ENCODE measurements at places on chromosomes 4 and X. TPM values are rescaled to one million over a fixed set of nuclear protein-coding genes. Genes with fewer than 3 reads are reported as not detected.

- DNase-seq, result no peak
Measured at GRCh38 chrX:44011506-44011905, 38.3 kb upstream of the NDP start.

- no peak for DNase-seq
Measured at GRCh38 chrX:12013211-12013618, 125.1 kb upstream of the FRMPD4 start.

DNA sequence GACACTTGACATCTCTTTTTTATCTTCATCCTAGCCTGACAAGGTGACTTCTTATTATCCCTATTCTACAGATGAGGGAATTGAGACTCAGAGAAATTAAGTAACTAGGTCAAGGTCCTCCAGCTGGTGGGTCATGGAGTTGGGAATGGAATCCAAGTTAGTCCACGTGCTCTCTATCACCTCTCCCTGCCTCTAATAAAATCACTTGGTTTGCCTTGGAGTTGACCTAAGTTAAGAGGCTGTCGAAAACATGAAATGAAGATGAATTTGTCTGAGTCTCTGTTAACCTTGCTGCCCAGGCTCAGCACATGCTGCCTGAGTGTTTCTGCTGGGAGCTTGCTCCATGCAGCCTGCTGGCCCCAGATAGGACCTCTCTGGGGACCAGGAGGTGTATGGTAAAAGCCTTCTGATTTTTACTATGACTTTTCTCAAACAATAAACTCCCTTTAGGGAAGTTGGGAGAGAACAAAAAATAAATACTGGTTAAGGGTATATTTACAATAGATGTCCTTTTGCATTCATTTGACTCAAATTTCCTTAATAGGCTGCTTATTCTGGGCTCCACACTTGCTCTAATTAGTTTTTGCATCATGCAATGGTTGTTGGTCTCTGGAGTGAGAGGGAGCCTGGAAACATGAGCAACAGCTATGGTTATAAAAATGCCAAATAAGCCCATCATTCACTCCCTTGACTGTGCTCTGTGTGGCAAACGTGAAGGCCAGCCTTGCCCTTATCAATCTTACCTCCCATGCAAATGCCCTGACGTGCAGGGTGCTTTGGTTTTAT lies 61.6 kb upstream of the DHX15 start:
- DNase-seq, result no peak

- no peak for DNase-seq
Measured at GRCh38 chr4:123379392-123379791, 17.2 kb upstream of the SPRY1 start.

GRCh38 chr4:155478336-155478835 lies 101.6 kb upstream of the MAP9 start:
- no peak for DNase-seq

DNA sequence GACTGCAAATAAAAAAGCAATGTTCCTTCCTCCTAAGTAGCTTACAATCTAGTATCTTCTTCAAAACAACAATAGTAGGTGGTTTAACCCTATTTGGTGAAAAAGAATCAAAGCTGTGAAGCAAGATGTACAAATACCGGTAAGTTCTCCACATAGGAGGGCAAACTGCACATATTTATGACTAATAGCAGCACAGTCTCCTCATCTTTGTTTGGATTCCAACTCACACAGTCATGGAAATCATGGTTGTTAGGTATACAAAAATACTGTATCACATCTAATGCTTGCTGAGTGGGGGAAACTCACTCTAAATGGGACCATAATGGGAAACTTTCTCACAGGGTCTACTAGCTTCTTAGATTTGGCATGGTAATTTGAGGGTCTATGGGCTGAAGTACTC lies 597.2 kb downstream of the INPP4B start:
- DNase-seq, result no peak

GRCh38 chr4:122588453-122589238 lies 32.2 kb downstream of the IL21 start:
- DNase-seq, result no peak

GRCh38 chrX:129553619-129554288 lies 13.7 kb downstream of the OCRL start:
- no peak for DNase-seq

GRCh38 chrX:8345473-8345872 lies 119.2 kb upstream of the VCX3B start:
- no peak for DNase-seq

- DNase-seq, result peak; percentile 42
Measured at GRCh38 chr4:13483768-13484121, 395 bp downstream of the RAB28 start.

DNA sequence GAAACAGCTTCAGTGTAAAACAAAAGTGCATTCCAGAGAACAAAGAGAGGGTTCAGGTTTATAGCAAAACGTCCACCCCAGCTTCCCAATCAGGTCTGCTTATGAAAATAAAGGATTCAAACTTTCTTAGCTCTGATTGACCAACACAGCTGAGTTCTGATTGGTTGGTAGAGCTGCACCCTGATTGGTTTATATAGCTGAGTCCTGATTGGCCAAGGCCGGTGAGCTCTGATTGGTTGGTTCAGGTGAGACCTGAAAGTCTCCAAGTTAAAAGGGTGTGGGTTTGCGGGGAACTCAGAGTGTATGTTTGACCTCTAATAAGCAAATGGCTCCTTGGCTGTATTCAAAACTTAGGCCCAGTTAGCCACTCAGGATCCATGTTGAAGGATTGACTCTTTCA lies 20.9 kb downstream of the CLRN2 start:
- no peak for DNase-seq

- no peak for DNase-seq
Measured at GRCh38 chr4:113888006-113888405, 91.4 kb downstream of the ARSJ start.

DNA sequence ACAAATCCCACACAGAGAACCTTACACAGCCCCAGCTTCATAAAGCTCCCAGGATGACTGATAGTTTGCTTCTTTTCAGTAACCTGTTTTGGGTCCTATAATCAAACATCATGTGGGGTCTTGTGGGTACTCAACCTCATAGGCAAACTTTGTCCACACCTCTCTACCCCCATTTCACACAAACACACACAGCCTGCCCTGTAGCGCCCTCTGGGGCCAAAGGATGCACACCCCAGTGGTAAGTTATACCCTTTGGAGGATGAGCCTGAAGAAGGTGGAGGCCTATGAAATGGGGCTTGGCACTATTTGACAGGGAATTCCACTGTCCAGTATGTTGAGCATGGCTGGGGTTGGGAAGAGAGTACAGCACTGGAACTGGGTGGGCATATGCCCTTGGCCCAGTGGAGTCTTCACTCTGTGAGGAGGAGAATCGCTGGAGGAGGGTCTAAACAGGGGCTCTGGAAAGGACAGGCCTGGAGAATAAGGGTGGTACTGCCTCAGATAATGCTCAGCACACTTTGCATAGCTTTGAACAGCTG lies 30.5 kb upstream of the COL25A1 start:
- no peak for DNase-seq

GRCh38 chr4:5471691-5472090 lies 236.7 kb downstream of the EVC2 start:
- DNase-seq, result no peak

DNA sequence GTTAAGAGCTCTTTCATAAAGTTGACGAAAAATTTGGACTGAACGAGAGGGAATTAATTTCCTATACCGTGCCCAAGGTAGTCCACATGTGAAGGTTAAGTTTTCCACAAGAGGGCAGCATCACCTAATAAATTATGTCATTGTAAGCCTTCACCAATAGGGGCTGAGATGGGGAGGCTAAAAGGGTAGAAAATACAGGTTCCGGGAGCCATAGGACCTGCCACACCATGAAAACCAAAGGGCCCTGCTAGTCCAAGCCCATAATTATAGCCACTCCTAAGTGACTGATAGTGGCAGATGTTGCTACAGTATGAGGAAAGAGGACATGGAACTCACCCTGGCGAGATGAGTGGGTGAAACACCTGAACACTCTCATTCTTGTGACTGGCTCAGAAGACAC lies 122.2 kb downstream of the SHROOM4 start:
- DNase-seq, result peak; percentile 49

GRCh38 chrX:151000861-151001331 lies 17.8 kb downstream of the HMGB3 start:
- no peak for DNase-seq

DNA sequence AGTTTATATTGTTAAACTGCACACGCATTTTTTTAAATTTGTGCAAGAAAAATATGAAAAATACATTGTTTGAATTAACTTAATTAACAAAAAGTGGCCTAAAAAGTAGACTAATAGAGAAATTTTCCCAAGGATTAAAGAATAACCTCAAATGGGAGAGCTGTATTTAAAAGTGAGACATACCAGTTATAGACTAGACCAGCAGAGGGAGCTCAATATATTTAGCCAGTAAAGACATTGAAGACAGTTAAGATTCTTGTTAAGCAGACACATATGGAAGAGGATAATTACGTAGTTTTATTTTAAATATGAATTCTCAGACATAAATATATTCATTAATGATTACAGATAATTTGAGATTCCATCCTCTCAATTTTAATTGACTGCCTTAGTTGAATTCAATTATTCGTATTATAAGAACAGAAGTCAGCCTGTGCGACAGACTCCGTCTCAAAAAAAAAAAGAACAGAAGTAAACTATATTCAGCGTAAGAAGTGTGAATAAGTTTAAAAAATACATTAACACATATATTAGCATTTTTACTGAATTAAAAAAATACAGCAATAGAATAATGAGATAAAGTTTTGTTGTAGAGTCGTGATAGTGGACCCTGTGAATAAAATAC lies 64.8 kb downstream of the GLRA3 start:
- peak; percentile 45 for DNase-seq

DNA sequence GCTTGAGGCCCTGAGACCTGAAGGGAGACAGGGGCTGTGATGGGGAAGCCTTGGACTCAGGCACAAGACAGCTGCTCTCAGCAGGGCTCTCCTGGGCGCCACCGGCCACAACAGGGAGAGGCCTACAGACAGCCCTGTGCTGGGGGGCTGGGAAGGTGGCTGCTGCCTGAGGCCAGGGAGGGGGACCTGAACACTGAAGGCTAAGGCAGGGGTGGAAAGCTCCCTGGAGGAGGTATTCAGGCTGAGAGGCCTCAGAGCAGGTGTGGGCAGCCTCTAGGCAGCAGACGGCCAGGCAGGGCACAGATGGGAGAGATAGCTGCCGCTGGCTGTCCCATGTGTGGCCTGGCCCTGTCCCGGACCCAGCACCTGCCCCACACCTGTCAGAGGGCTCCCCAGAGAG lies 33.0 kb downstream of the TACC3 start:
- DNase-seq, result no peak

GRCh38 chrX:70262952-70263567 lies 3.1 kb upstream of the P2RY4 start:
- peak; percentile 44 for DNase-seq

DNA sequence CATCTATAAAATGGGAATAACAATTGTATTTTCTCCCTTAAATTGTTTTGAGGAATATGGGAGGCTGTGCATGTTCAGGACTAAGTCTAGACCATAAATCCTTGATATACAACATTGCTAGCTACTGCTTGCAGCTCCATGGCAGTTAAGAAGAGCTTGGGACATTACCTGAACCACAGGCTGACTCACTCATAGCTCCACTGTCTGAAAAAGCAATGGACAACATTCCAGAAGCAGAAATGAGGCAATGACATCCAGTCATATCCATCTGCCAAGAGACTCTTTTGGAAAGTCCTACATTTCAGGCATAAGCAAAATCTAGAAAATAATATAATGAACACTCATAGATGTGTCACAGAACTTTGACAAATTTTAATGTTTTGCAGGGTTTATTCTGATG lies 167.3 kb upstream of the LEF1 start:
- DNase-seq, result no peak

DNA sequence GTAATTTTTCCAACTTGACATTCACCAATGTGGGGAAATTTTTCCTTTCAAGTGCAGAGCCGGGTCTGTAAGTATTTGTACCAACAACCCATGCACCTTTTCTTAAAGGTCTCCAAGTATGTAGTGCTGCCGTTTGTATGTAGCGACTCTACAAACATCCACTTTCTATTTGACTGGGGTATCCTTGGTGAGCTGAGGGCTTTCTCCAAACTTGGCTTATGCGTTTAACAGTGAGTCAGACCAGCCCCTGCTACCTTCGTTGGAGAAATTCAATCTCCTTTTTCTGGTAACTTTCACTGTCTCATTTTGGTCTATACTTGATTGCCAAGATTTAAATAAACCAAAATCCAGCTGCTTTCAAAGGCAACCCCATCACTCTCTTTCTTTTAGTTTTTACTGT lies 34.9 kb downstream of the MGST2 start:
- DNase-seq, result no peak

DNA sequence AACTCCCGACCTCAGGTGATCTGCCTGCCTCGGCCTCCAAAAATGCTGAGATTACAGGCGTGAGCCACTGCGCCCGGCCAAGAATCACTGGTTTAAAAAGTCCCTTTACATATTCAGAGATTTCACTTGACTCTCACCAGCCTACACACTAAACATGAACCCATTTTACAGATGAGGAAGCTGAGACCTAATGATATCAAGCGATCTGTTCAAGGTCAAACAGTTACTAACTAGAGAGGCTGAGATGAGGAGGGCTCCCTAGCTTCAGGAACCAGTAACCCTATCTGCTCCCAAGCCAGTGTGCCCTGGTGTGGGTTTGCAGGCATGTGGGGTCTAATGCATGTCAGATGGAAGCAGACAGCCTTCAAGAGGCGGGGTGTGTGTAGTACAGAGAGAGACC lies 59.6 kb upstream of the AFAP1 start:
- no peak for DNase-seq

GRCh38 chrX:107704181-107704580 lies 71.4 kb downstream of the TSC22D3 start:
- no peak for DNase-seq

DNA sequence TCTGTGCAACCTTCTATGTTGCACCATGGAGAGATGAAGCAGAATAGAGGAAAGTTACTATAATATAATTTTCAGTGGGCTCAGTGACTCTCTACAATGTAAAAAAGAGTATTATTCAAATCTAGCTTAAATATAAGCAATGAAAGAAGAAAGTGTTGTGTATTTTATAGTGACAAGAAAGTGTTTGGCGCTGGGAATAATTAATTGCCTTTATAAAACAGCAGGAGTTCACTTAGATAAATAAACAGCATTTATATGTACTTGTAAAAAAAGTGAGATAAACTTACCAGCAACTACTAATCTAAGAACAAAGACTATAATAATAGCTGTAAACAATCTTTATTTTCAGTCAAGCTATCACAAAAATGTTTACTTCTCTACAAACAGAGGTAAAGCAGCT lies 488.9 kb upstream of the PCDH10 start:
- DNase-seq, result no peak

GRCh38 chr4:4269856-4270255 lies 20.1 kb downstream of the LYAR start:
- no peak for DNase-seq

DNA sequence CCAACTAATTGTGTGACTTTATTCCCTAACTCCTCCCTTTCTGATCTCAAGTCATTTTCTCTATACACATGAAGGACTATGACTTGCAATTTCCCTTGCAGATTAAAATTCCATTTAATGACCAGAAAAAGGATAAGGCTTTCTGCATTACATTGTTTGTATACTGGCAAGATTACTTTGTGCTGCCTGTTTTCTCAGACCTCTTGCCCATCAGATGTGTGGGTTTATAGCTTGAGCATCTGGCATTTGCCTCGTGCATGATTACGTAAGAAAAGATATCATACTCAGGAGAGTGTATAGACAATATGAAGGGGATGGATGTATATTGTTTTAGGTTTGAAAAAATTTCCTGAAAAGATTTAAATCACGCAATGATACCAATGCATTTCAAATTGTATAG lies 593.8 kb upstream of the SLIT2 start:
- DNase-seq, result peak; percentile 5

GRCh38 chr4:88102026-88102425 lies 56.4 kb downstream of the ABCG2 start:
- peak; percentile 40 for DNase-seq

The RTL9 gene
- 0.02 TPM for polyA plus RNA-seq

The INTU gene
- 3.3 TPM for polyA plus RNA-seq

The FIP1L1 gene
- polyA plus RNA-seq, result 20.3 TPM

The CCKAR gene
- polyA plus RNA-seq, result not detected

The PAGE1 gene
- polyA plus RNA-seq, result 0.50 TPM

The CCDC149 gene
- polyA plus RNA-seq, result 5.5 TPM

All from SK-N-SH (cell line).